IPS DF 19.7 (cell line): ENCODE measurements at places on chromosomes 13 and 19.

DNA sequence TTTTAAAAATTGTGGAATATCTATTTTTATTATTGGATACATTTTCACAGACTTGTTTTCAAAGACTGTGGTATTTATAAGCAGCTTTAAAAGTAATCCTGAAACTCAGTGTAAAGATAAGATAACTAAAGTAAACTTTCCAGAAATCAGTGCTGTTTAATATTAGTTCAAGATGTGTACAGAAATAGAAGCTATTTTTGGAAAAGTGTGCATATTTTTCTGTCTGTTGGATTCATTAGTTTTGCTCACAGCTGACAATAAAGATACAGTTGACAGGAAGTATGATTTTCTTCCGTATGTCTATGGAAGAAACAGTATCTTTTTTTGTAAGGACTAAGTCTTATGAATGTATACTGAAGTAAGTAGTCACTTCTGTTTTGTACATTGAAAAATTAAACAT lies 85.9 kb downstream of the GJA3 start:
- DNase-seq = no peak

DNA sequence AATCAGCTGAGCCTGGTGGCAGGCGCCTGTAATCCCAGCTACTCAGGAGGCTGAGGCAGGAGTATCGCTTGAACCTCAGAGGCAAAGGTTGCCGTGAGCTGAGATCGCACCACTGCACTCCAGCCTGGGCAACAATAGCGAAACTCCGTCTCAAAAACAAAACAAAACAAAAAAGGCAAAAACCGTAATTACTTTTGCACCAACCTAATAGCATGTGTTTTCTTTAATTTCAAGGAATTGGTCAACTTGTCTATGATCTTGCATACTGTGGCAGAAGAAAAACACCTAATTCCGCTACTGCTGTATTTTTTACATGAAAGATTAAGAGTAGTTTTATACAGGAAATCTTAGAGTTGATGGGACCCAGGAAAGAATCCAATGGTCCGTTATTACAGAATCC lies 241.2 kb downstream of the COL4A1 start:
- DNase-seq = no peak

- DNase-seq = no peak
Measured at GRCh38 chr13:95604556-95604915, 40.0 kb downstream of the DZIP1 start.

DNA sequence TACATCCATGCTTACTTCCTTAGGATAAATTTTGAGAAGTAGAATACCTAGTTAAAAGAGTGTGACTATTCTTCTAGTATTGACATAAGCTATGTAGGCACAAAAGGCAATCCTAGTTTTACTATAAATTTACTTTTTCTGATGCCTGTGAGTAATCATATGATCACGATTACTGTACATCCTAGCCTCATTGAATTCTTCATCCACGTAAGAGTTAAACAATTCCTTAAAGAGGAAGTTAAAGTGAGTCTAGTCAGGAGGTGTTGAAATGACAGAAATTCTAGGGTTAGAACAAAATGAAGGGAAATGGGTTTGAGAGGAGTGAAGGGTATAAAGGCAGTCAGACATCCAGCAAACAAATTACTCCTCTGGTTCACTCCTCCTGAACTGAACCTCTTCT lies at the start of gene ACOD1:
Gene ACOD1, plus strand, starts transcription at position 363 of the 400 bp plus-strand sequence. CDS start 48 bp downstream, outside the sequence.
- no peak for DNase-seq

- no peak for DNase-seq
Measured at GRCh38 chr13:35596321-35597030, 120.0 kb upstream of the MAB21L1 start.
